ENCODE measurements at places on chromosomes 3 and 15.

GRCh38 chr3:132535575-132536441, 61.3 kb upstream of the ACKR4 start:
- no peak for DNase-seq

GRCh38 chr3:99659951-99660350, 21.6 kb downstream of the COL8A1 start:
- DNase-seq, result no peak

DNA sequence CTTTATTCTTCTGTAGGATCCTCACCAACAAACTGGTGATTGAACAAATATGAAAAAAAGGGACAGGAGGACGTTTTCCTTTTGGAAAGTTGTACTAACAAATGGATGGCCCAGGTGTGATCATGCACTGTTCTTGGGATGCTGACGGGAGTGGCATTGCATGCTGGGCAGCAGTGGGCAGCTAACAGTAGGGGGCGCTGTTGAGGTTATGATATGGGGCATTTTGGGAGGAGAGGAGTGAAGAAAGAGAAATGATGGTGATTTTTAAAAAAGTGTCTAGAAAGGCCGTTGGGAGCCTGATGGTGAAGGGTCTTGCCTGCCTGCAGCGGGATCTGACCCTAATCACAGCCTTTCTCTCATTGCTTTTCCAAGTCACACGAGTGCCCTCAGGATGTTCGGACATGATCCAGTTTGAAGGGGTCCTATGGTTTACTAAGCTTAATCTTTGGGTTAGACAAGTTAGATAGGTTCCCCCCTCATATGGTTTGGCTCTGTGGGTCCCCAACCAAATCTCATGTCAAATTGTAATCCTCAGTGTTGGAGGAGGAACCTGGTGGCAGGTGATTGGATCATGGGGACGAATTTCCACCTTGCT, 46.2 kb upstream of the PRTG start:
- peak; percentile 61 for DNase-seq

DNA sequence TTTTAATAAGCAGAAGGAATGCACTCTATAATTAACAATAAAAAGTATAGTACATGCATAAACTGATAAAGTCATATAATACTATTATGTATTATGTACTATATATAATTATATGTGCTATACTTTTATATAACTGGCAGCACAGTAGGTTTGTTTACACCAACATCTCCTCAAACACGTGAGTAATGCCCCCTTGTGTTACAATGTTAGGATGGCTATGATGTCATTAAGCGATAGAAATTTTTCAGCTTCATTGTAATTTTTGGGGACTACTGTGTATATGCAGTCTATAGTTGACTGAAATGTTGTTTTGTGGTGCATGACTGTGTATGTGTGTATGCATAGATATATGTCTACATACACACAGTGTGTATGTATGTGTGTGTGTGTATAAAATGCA, 100.6 kb downstream of the SLMAP start:
- no peak for DNase-seq

- DNase-seq, result no peak
Measured at GRCh38 chr15:74340150-74340549, 27.3 kb downstream of the CYP11A1 start.

- DNase-seq, result no peak
Measured at GRCh38 chr3:115245438-115245837, 98.3 kb upstream of the ZBTB20 start.

DNA sequence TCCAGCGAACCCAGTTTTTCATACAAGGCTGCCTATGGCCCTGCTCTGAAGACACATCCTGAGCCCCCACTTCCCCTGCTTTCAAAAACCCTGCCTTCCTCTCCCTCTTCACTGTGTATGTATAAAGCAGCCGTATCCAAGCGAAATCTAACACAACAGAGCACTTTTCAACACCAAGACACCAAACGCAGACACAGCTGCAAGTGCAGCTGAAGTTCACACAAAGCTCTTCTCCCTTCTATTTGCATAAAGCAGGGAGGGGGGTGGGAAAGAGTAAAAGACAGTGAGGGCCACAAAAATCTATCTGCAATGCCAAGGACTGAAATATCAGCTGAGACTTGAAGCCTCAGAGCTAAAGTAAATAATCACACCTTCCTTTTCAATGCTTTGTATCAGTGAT, 35.1 kb upstream of the CSPG5 start:
- no peak for DNase-seq

- DNase-seq, result no peak
Measured at GRCh38 chr3:90034038-90034437, 926.6 kb downstream of the EPHA3 start.
